ENCODE measurements at places on chromosomes 5 and 9. TPM values are rescaled to one million over a fixed set of nuclear protein-coding genes. Genes with fewer than 3 reads are reported as not detected.

Gene ANKRD34B
- total RNA-seq = not detected

Gene IL9
- total RNA-seq = 134 TPM

Gene NR5A1
- 0.15 TPM for total RNA-seq

Gene DNAI1
- total RNA-seq = not detected

- no peak for DNase-seq
Measured at GRCh38 chr9:127493592-127494303, 42.4 kb downstream of the LRSAM1 start.

GRCh38 chr5:92019376-92019990, 636.4 kb upstream of the ARRDC3 start:
- DNase-seq = no peak

DNA sequence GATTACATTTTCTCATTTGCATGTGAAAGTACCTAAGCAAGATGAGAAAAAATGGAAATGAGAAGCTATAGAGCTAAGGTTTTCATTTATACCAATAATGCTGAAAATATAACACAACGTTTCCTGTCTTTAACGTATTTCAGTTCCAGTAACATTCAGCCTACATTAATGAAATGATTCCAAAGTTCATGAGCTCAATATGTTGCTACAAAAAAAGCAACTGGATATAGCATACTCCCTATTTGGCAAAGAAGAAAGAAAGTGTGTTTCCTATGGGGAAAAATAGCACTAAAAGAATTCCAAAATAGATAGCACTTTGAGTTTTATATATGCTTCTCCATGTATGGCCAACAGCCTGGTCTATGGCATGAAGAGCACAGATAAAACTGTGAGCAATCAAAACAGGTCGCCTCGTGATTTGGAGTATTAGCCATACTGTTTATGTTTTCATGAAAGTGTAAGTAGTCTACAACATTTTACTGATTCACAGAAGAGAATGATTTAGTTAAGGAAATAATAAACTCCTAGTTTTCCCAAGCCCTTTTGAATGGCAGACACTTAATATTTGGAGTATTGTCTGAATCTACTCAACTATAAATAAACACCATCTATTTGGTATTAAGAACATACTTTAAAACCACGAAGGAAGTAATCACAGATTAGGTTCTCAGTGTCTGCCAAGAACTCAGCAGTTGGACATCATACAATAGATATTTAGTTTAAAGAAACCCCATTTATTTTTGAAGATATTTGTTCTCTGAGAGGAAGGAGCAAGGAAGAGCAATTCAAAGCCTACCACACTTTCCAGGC, 258.7 kb upstream of the RASA1 start:
- no peak for DNase-seq

GRCh38 chr9:135147474-135147805, 60.0 kb downstream of the OLFM1 start:
- no peak for DNase-seq

DNA sequence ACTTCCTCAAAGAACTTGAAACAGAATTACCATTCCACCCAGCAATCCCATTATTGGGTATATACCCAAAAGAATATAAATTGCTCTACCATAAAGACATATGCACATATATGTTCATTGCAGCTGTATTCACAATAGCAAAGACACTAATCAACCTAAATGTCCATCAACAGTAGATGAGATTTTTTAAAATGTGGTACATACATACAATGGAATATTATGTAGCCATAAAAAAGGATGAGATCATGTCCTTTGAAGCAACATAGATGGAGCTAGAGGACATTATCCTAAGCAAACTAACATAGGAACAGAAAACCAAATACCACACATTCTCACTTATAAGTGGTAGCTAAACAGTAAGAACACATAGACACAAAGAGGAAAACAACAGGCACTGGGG, 28.1 kb upstream of the ZNF462 start:
- DNase-seq = no peak

DNA sequence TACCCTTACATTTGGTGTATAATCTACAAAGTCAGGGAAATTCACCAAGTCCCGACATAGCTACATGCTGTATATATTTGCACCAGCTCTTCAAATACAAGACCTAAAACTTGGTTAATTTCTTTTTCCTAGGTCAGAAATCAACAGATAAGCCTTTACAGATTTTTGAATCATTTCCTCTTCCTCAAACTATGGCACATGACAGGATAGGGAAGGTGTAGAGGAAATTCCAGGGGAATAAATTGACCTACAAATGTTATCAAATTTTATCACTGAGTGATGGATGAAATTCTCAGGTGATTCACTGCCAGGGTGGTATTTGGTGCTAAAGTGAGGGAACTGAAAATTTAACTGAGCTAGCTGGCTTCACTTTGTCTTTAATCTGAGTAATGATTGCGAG, 360.0 kb downstream of the BNC2 start:
- DNase-seq = no peak

DNA sequence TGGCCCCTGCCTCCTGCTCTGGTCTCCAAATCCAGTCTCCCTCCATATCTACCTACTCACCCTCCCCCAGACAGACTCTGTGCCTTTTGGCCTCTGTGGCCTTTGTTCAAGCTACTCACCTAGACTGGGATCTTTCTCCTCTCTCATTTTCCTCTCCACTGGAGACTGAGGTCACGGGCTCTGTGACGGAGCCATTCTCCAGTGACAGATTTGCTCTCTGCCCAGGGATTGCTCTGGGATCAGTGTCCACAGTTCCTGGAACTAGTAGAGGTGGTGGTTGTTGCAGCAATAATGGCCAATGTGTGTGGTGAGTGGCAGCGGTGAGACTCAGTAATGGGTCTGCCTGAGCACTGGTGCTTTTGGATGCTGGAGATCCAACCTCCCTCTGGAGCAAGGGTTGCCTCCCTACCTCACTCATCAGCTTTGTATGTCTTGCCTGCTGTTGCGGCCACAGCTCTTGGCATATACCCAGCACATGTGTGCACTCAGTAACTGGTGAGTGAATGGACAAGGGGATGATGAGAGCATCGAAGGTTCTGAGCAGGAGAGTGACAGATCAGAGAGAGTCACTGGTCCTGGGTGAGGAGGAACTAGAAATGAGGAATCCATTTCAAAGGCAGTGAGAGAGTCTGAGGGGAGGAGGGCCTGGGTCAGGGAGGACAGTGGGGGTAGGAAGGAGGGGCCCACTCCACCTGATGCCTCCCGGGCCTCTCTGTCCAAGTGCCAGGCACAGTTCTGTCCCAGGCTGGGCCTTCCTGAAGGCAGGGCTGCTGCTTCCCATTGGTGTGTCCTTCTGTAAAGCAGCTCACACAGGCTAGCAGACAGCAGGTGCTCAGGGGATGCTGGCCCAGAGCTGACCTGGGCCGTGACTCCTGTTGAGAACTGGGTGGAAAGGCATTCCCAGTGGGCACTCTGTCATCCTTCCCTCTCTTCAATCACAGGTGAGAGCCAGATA, 96.5 kb upstream of the PITX1 start:
- no peak for DNase-seq

- DNase-seq = no peak
Measured at GRCh38 chr9:110828264-110828663, 159.7 kb downstream of the MUSK start.

DNA sequence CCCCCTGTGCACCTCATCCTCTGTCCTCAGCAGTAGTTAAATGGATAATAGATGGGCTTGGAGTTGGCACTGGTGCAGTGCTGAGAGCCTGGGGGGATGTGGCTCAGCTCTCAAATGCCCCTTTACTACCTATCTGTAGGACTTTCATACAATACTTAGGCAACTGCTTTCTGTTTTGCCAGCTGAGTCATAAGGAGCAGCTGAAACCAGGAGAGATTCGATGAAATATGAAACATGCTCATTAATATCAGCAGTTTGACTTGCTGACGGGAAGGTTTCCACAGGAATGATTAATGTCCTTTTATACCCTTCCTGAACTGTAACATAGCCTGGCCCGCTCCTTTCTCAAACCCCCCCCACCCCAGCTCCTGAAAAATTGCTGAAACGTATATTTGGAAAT, 142.6 kb downstream of the SAXO1 start:
- DNase-seq = no peak

- no peak for DNase-seq
Measured at GRCh38 chr9:20663133-20663532, 20.9 kb upstream of the FOCAD start.
